SW480 (cell line): ENCODE measurements at places on chromosomes 1 and 21.

DNA sequence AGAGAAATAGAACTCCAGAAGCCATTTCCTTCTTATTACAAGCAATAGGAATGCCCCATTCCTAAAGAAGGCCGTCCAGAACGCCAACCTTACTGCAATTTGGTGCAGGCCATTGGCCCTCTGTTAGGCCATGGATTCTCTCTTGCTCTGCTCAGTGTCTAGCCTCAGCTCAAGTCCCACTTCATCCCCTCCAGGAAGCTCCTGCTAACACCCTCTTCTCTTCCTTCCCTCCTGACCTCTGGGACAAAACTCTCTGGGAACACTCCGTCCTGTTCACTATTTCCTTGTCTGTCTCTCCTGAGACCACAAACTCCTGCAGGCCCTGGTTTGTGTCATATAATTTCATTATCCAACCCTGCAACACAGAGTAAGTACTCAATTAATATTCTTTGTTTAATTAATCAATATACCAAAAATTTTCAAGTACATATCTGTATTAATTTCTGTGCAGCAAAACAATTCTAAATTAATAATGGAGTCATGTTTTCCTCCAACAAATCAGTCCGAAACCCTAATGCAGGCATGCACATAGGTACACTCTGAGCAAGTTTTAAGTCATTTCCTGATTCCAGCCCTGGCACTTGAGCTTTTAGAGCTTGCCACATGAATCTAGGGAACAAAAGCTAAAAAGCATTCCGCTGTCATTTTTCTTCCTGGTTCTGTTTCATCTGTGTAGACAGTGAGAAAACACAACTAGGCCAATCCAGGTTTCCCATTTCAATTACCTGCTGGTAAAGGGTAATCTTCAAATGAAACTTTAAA lies 245.3 kb downstream of the SETD4 start:
- DNase-seq, result no peak

GRCh38 chr21:41615613-41616012 lies 107.7 kb upstream of the TMPRSS2 start:
- no peak for DNase-seq

GRCh38 chr1:211473823-211474222 lies 18.1 kb downstream of the RD3 start:
- no peak for DNase-seq

DNA sequence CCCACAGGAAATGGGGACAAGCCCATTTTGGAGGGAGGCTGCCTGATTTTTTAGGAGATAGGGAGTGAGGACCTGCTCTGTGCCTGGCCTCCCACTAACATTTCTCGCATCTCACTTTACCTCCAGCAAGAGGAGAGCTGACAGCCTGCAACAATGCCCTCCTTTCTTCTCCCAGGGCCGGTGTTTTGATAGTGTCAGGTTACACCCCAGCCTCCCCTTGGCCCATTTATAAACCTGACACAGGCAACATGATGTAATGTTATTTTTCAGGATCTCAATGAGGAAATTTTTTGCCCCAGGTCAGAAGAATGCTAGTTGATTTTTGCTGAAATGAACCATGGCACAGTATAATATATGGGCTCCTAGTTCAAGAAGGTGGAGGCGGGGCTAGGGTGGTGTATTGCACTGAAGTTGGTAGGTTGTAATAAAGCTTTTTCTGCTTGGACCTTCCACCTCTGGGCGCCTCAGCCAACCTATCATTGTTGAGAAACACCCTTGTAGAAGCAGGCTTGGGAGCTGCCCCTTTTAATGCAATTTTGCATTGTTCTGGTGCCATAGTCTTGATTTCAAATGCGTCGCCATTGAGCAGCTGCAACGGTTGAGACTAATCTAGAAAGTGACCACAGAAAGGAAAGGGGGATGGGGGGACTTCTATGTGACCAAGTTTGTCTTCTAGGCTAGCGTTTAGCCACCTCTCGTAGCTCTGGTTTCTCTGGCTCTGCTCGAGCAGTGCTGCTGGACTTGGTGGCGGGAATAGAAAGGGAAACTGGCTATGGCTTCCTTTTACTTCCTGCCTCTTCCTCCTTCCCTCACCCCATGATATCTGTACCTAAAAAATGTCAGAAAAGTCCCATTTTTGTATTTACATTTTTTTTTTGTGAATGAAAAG lies 53.0 kb downstream of the PBX1 start:
- DNase-seq, result peak; percentile 90

DNA sequence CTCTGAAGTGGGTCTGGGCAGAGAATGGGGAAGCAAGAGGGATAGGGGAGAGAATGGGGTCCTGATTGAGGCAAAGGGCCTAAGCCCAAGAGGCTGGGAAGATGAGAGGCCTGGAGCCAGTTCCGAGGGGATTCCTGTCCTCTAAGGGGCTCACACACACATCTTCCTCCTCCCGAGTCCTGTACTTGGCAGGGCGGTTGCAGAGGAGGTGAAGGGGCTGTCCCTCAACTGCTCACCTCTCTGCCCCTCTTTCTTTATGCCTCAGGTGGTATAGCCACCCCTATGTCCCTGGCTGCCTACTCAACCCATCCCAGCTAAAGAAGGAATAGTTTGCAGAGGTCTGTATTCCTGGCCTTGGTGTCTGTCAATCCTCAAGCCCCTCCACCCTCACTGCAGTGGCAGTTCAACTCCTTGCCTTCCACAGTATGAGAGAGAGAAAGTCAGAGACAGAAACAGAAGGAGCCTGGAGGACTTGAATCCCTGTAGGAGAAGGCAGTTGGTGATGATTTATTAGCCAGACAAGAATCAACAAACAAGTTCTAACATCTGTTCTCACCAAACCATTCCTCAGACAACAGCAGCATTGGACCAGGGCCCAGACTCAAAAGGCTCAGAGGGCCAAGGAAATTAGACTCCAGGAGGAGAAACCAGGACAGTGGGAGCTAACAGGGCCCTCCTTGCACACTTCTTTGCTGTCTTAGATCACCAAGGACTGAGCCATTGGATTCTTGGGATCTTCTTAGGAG lies 10.7 kb downstream of the SH2D2A start:
- no peak for DNase-seq

DNA sequence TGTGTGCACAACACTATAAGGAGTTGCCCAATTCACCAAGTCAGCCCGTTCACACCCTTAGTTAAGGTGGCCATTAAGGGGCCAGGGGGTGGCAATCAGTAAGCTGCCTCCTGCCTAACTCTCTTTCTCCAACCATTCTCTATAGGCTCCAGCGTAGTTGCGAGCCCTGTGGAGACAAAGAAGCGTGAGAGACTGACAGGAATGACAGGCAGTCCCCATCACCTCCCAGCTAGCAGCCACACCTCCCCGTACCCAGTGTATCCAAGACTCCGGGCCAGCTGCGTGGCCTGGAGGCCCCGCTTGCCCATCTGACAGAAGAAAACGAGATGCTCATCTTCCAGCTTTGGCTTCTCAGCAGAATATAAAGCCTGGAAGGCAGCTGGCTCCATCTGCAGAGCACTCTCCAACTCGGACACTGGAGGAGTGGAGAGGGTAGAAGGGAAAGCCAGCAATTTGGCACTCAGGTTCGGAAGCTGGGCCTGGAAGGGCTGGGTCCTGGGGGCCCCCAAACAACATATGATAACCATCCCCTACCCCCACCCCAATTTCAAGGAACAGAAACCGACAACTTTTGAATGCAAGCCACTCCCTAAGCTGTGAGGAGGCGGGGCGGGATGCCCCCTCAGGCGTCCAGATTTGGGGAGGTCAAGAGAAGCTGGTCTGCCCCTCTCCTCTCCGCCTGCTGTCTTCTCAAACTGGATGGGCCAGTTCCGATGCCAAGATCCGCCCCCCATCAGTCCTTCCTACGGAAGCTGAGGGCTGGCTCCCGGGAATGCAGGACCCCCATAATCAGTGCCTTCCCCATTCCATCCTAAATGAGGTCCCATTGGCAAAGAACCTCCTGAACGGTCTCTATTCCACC lies 872 bp downstream of the TSTD1 start:
- no peak for DNase-seq

GRCh38 chr1:247266053-247266452 lies 10.2 kb downstream of the VN1R5 start:
- DNase-seq, result no peak

- no peak for DNase-seq
Measured at GRCh38 chr21:16388291-16388690, 658.5 kb downstream of the USP25 start.

DNA sequence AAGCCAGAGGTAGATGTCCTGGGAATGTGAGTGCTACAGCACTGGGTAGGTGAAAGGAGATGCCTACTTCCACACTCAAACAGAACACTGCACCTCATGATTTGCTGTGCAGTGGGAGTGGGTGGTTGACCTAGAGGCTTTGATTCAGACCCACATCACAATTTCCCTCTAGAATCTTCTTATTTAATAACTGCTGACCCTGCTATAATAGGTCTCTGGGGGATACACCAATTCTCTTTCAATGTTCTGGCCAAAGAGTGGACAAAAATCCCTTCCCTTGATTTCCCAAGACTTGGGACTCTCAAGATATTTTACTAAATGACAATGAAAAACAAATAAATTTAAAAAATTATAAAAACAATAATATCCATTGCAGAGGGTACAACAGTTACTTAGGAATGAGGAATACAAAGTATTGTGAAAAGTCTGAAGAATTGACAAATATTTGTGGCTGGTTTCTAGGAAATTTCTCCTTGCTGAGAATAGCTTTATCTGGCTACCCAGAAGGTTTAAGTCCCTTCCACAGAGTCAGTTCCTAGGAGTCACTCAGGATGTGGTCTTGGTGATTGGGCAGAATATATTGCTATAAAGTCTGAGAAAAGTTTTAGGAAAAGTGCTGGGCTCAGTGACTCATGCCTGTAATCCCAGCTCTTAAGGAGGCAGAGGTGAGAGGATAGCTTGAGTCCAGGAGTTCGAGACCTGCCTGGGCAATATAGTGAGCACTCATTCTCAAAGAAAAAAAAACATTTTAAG lies 2.4 kb upstream of the FCGR2A start:
- DNase-seq, result no peak

GRCh38 chr1:30035522-30036228 lies 687.7 kb downstream of the MATN1 start:
- no peak for DNase-seq

- no peak for DNase-seq
Measured at GRCh38 chr1:26296340-26297056, 9.9 kb downstream of the UBXN11 start.

- no peak for DNase-seq
Measured at GRCh38 chr21:19322360-19322759, 918.8 kb upstream of the TMPRSS15 start.

DNA sequence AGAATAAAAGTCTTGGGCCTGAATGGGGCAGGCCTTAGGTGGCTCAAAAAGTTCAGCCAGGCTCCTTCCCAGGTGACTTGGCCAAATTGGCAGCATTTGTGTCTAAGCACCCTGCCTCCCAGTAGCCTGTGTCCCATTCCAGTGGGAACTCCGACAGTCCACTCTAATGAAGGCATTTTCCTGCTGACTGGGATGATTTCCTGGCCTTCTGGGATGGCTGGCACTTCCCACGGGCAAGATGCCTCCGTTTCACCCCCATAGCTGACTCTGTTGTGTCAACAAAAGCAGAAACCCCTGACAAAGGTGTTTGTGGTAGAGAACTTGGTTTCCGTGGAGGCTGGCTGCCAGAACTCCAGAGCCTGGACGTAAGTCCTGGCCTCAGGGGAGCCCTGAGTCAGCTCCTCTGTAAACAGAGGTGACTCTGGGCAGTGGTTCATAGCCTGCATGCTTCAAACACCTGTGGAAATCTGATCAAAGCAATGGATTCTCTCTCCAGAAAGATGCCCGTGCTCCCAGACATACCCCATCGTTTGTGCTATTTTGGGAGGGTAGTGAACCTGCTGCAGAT lies 36.6 kb downstream of the WNT3A start:
- DNase-seq, result peak; percentile 53

DNA sequence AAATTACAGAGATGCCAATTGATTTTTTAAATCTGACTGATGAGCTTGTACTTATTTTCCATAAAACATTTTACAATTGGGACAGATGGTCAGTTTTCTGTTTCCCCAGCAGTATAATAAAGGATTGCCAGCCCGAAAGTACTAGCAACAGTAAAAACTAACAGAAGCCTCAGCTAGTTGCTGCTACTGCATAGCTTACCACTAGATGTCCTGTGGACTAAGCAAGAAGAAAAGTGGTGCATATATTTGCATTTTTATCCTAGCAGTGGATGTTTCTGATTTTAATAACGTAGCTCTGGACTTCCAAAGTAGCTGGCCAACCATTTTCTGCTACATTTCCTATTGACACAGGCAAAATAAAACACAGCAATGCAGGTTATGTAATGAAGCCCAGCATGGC lies 241.5 kb downstream of the BARHL2 start:
- peak; percentile 7 for DNase-seq
